Nephron progenitor cell (in vitro differentiated cells): ENCODE measurements at places on chromosomes 6 and 20.

- H3K36me3 ChIP-seq: no peaks in the 10 kb centered on the region
- peaks cover 7% of the 10 kb centered on the region for H3K4me1 ChIP-seq
- no peak overlapping the region for H3K4me3 ChIP-seq
- DNase-seq: no peak
These were observed 22.3 kb upstream of the RSPO3 start for GRCh38 chr6:127096167-127096566.

DNA sequence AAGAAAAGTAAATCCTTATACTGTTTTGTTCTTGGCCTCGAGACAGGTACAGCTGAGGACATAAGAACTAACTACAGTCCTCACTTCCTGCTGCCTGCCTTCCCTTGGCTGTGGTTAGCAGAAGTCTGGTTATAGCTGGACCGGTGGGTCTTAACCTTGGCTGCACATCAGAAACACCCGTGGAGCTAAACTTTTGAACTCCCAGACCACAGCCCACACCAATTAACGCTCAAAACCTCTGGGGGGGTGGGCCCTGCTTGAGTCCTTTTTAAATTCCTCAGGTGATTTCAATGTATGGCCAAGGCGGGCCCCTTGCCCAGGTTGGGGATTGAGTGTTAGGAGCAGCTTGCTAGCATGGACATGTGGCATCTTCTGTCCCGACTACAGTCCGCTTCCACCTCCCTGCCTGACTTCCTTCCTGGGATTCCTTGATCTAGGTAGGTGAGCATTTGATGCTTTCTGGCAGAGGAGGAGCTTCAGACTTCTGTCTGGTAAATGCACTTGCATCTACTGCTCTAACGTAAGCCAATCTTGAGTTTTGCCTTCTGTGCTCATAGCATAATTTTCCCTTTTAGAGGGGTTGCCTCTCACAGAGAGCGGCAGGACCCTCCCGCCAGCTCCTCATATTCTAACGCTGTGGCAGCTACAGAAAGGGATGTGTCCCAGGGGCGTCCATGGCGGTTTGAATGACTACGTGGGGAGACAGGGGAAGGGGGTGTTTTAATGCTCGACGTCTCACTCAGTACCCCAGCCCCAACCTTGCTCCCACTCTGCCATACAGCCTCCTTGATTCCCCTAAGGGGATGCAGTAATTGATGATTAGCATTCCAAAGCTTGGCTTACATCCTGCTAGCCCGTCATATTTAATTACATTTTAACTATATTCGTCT, 390.1 kb downstream of the ZFAND3 start:
- DNase-seq: no peak
- peaks cover 7% of the 10 kb centered on the region for H3K27me3 ChIP-seq
- no peak overlapping the region for H3K27ac ChIP-seq
- H3K36me3 ChIP-seq: peaks cover 3% of the 10 kb centered on the region

- no peaks in the 10 kb centered on the region for H3K36me3 ChIP-seq
- no peak for DNase-seq
- H3K4me3 ChIP-seq: no peak overlapping the region
- H3K27me3 ChIP-seq: peaks cover 4% of the 10 kb centered on the region
- H3K4me1 ChIP-seq: peaks cover 37% of the 10 kb centered on the region
These were observed 71.8 kb downstream of the ARHGAP18 start for GRCh38 chr6:129638055-129638684.

DNA sequence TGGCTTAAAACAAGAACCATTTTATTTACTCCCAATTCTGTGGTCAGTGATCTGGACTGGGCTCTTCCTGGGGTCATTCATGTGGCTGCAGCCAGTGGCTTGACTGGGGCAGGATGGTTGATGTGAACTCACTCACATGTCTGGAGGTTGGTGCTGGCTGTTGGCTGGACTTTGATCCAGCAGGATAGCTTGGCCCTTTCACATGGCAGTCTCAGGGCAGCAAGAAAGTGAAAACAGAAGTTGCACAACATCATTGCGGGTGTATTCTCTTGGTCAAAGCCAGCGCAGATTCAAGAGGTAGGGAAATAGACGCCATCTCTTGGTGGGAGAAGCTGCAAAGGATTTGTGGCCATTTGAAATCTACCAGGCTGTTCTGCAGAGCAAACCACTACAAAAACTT, 77.2 kb downstream of the MDGA1 start:
- no peak overlapping the region for H3K4me3 ChIP-seq
- no peak overlapping the region for H3K27ac ChIP-seq
- H3K27me3 ChIP-seq: peaks cover 52% of the 10 kb centered on the region
- DNase-seq: no peak
- H3K36me3 ChIP-seq: no peaks in the 10 kb centered on the region

- H3K4me3 ChIP-seq: no peak overlapping the region
- no peaks in the 10 kb centered on the region for H3K4me1 ChIP-seq
- no peak for DNase-seq
- peaks cover 5% of the 10 kb centered on the region for H3K27me3 ChIP-seq
These were observed 205.3 kb downstream of the THBS2 start for GRCh38 chr6:169048185-169048864.

GRCh38 chr20:48558906-48559305, 268.9 kb downstream of the PREX1 start:
- no peak for DNase-seq
- peaks cover 49% of the 10 kb centered on the region for H3K4me1 ChIP-seq
- no peaks in the 10 kb centered on the region for H3K36me3 ChIP-seq
- peaks cover 6% of the 10 kb centered on the region for H3K27me3 ChIP-seq

DNA sequence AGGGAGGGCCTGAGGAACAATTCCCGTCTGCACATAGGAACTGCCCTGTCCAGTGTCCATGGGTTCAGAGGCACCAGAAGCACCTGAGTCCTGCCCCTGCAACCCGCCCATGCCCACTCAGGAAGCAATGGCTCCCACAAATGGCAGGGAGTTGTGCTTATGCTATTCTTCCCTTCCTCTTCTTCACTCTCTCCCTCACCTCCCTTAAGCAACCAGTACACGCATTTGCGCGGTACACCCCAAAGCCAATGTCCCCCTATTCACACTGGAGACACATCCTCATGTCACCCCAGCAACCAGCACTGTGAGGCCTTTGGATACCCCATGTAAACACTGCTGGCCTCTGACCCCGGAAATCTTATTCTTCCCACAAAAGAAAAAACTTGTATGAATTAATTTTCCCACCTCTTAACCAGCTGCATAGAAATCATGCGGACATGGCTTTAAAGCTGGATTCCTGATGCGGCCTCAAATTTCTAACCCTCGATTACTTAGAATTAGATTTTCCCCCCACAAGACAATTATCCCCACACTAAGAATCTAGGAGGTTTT, 30.9 kb downstream of the FYN start:
- H3K4me3 ChIP-seq: no peak overlapping the region
- H3K36me3 ChIP-seq: peaks cover 17% of the 10 kb centered on the region
- no peak for DNase-seq
- peaks cover 2% of the 10 kb centered on the region for H3K27me3 ChIP-seq
- no peak overlapping the region for H3K27ac ChIP-seq

- H3K4me3 ChIP-seq: no peak overlapping the region
- H3K4me1 ChIP-seq: peaks cover 17% of the 10 kb centered on the region
- H3K27ac ChIP-seq: no peak overlapping the region
- DNase-seq: no peak
These were observed 359.1 kb downstream of the QKI start for GRCh38 chr6:163773646-163774045.

GRCh38 chr6:163404825-163405265, 9.7 kb upstream of the QKI start:
- DNase-seq: no peak
- no peaks in the 10 kb centered on the region for H3K36me3 ChIP-seq
- peaks cover 30% of the 10 kb centered on the region for H3K4me1 ChIP-seq

GRCh38 chr6:4349931-4350330, 214.6 kb upstream of the ECI2 start:
- no peak overlapping the region for H3K4me3 ChIP-seq
- H3K27ac ChIP-seq: no peak overlapping the region
- peaks cover 27% of the 10 kb centered on the region for H3K4me1 ChIP-seq
- DNase-seq: no peak
- no peaks in the 10 kb centered on the region for H3K36me3 ChIP-seq

GRCh38 chr6:75611702-75612375, 10.2 kb downstream of the SENP6 start:
- H3K4me1 ChIP-seq: peaks cover 40% of the 10 kb centered on the region
- no peak for DNase-seq
- peaks cover 95% of the 10 kb centered on the region for H3K36me3 ChIP-seq
- H3K4me3 ChIP-seq: no peak overlapping the region
- H3K27me3 ChIP-seq: peaks cover 3% of the 10 kb centered on the region
- H3K27ac ChIP-seq: no peak overlapping the region

DNA sequence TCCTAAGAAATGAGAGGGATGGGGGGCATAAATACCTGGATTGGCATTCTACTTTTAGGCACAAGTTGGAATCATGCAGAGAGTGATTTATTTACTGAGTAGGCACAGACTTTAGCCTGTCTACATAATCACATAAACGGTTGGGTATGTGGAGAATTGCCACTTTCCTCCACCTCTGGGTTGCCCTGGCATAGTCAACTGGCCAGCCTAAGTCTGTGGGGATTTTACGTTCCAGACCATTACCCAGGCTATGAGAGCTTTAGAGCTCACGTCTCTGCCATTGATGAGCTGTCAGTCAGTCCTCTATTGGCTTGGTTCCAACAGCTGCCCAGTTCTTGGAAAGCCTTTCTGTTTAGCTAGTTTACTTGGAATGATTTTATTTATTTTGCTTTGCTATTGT, 5.0 kb upstream of the BHLHE23 start:
- peaks cover 12% of the 10 kb centered on the region for H3K36me3 ChIP-seq
- H3K27ac ChIP-seq: no peak overlapping the region
- H3K27me3 ChIP-seq: peaks cover 94% of the 10 kb centered on the region
- peaks cover 54% of the 10 kb centered on the region for H3K4me1 ChIP-seq

- H3K36me3 ChIP-seq: peaks cover 3% of the 10 kb centered on the region
- H3K4me3 ChIP-seq: no peak overlapping the region
- H3K4me1 ChIP-seq: peaks cover 24% of the 10 kb centered on the region
- H3K27ac ChIP-seq: no peak overlapping the region
- no peak for DNase-seq
These were observed 462.9 kb upstream of the MARCKS start for GRCh38 chr6:113394216-113394615.

- DNase-seq: no peak
- peaks cover 27% of the 10 kb centered on the region for H3K27me3 ChIP-seq
- peaks cover 43% of the 10 kb centered on the region for H3K4me1 ChIP-seq
- no peaks in the 10 kb centered on the region for H3K36me3 ChIP-seq
These were observed 124.3 kb downstream of the DLL1 start for GRCh38 chr6:170166511-170167122.

- peaks cover 34% of the 10 kb centered on the region for H3K36me3 ChIP-seq
- peaks cover 28% of the 10 kb centered on the region for H3K4me1 ChIP-seq
These were observed 31.6 kb downstream of the SLC2A4RG start for GRCh38 chr20:63771046-63771707.

GRCh38 chr6:140609956-140610355, 1235.5 kb upstream of the CITED2 start:
- H3K4me3 ChIP-seq: no peak overlapping the region
- no peak for DNase-seq
- H3K36me3 ChIP-seq: no peaks in the 10 kb centered on the region
- no peaks in the 10 kb centered on the region for H3K27me3 ChIP-seq

- no peaks in the 10 kb centered on the region for H3K36me3 ChIP-seq
- no peak overlapping the region for H3K4me3 ChIP-seq
- H3K4me1 ChIP-seq: peaks cover 32% of the 10 kb centered on the region
- peak overlapping the region; percentile 65 for H3K27ac ChIP-seq
These were observed 2.8 kb upstream of the LBP start for GRCh38 chr20:38343311-38344106.

GRCh38 chr6:28105245-28105639, 19.2 kb upstream of the ZSCAN16 start:
- H3K36me3 ChIP-seq: no peaks in the 10 kb centered on the region
- H3K4me3 ChIP-seq: peak overlapping the region; percentile 89
- DNase-seq: no peak
- peaks cover 5% of the 10 kb centered on the region for H3K4me1 ChIP-seq

- H3K36me3 ChIP-seq: peaks cover 17% of the 10 kb centered on the region
- peaks cover 45% of the 10 kb centered on the region for H3K4me1 ChIP-seq
- H3K27ac ChIP-seq: peak overlapping the region; percentile 48
- no peak overlapping the region for H3K4me3 ChIP-seq
These were observed 27.2 kb downstream of the DSE start for GRCh38 chr6:116397914-116398313.

DNA sequence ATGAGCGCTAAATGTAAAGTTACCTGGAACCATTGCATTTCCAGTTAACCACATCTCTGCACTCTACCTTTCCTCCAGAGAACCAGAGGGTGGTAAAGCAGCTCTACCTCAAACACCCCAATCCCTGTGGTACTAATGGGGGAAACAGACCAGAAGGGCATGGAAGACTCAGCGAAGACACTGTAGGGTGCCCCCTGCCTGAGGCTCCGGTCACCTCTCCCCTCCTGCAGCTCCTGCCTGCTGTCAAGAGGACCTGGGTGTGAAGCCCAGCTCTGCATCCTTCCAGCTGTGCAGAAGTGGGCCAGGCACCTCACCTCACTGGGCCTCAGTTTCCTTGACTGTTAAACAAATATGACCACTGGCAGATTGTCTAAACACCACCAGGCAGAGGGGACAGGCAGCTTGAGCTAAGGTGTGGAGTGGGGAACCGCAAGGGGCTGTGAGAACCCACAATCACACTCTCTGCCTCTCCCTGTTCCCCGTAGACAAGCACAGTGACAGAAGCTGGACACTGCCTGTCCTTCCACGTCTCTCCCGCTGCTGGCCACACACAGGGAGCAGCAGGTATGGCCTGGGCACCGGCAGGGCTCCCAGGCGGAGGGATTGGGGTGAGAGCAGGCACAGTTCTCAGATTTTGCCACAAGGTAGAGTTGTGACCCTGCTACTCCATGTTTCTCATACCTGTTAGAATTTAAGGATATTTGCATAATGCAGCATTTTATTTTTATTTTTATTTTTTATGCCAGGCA, 9.1 kb upstream of the BPIFA2 start:
- H3K27ac ChIP-seq: no peak overlapping the region
- no peaks in the 10 kb centered on the region for H3K4me1 ChIP-seq
- peaks cover 64% of the 10 kb centered on the region for H3K27me3 ChIP-seq
- DNase-seq: no peak
- no peaks in the 10 kb centered on the region for H3K36me3 ChIP-seq

- H3K4me3 ChIP-seq: no peak overlapping the region
- no peak overlapping the region for H3K27ac ChIP-seq
- peaks cover 10% of the 10 kb centered on the region for H3K4me1 ChIP-seq
- DNase-seq: no peak
These were observed 133.2 kb downstream of the PHACTR1 start for GRCh38 chr6:12849809-12850198.

GRCh38 chr20:57389695-57390603, 1.2 kb upstream of the RBM38 start:
- H3K36me3 ChIP-seq: peaks cover 10% of the 10 kb centered on the region
- H3K4me3 ChIP-seq: peak overlapping the region; percentile 54
- peak; percentile 50 for DNase-seq
- no peak overlapping the region for H3K27ac ChIP-seq
- peaks cover 13% of the 10 kb centered on the region for H3K27me3 ChIP-seq

- H3K4me3 ChIP-seq: peak overlapping the region; percentile 20
- no peaks in the 10 kb centered on the region for H3K36me3 ChIP-seq
- DNase-seq: no peak
- H3K27ac ChIP-seq: peak overlapping the region; percentile 88
- peaks cover 39% of the 10 kb centered on the region for H3K4me1 ChIP-seq
These were observed 302.7 kb upstream of the ZFP64 start for GRCh38 chr20:52494244-52494643.

GRCh38 chr6:15287670-15288375, 42.0 kb downstream of the JARID2 start:
- H3K4me3 ChIP-seq: no peak overlapping the region
- H3K27me3 ChIP-seq: no peaks in the 10 kb centered on the region
- DNase-seq: no peak
- peaks cover 60% of the 10 kb centered on the region for H3K36me3 ChIP-seq
- H3K4me1 ChIP-seq: peaks cover 19% of the 10 kb centered on the region

GRCh38 chr6:27422651-27423332, 34.2 kb downstream of the ZNF391 start:
- peaks cover 4% of the 10 kb centered on the region for H3K36me3 ChIP-seq
- H3K4me3 ChIP-seq: no peak overlapping the region
